Naive thymus-derived CD8-positive, alpha-beta T cell (primary cell): ENCODE measurements at places on chromosomes 7 and 10. TPM values are rescaled to one million over a fixed set of nuclear protein-coding genes. Genes with fewer than 3 reads are reported as not detected.

DNA sequence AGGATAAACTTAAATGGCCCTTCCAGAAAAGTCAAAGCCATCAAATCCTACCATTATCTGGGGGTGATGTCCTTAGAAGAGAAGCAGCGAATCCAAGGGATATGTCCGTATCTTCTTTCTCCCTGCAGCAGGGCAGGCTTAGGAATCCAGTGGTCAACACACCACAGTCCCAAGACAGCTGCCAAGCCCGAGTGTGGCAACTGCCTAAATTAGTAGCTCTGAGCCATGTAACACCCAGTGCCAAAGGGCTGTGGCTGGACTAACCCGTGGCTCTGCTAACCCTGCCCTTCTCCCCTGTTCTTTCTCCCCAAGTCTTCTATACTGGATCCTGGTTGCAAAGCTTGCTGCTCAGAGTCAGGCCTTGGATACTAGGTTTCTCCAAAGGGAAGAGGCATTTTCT lies 74.8 kb downstream of the CDK1 start:
- no peak for DNase-seq

DNA sequence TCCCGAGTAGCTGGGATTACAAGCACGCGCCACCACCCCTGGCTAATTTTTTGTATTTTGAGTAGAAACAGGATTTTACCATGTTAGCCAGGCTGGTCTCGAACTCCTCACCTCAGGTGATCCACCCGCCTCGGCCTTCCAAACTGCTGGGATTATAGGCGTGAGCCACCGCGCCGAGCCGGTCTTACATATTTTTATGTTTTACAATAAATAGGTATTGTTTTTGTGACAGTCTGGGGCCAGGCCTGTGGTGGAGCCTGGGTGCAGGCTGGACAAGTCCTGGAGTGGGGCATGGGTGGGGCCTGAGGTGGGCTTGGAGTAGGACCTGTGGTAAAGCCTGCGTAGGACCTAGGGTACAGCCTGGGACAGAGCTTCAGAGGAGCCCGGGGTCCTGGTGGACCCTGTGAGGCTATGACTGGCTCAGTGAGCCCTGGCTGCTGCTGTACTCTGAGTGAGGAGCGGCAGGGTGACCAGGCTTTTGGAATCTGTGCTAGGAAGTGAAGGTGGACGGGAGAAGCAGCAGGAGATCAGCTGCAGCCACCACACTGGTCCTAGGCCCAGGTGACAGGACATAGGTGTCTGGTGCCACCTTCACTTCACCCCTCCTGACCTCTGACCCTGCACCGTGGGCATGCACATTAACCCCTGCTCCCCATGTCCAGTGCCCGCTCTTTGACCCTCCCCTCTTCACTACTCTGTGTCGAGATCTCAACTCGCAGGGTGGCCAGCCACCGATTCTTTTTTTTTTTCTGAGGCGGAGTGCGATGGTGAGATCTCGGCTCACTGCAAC lies 9.6 kb upstream of the ZMIZ2 start:
- no peak for DNase-seq

DNA sequence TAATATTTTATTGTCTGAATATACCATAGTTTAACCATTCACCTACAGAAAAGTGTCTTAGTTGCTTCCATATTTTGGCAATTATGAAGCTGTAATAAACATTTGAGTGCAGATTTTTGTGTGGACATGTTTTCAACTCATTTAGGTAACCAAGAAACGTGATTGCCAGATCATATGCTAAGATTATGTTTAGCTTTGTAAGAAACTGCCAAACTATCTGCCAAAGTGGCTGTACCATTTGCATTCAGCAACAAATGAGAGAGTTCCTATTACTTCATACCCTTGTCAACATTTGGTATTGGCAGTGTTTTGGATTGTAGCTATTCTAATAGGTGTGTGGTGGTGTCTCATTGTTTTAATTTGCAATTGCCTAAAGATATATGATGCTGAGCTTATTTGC lies 233.5 kb downstream of the TMEM26 start:
- DNase-seq, result no peak

DNA sequence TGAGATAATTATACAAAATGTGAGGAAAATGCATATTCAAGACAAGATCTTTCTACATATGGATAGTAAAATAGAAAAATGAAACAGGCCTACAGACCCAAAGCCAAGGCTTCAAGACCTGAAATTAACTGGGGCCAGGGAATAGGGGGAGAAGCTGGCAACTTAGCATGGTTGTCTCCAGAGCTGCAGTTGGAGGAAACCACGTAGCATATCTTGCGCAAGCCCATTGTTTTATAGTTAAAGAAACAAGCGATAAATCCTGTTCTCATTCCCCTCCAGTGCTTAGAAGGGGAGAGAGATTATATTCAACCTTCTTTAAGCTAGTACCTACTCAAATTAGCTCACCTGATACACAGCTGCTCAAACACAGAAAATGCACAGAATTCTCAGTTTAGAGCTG lies 197.1 kb downstream of the SORCS1 start:
- no peak for DNase-seq

GAD2 gene
- not detected for polyA plus RNA-seq

GPRIN2 gene
- not detected for polyA plus RNA-seq
